Mesenchymal stem cell (in vitro differentiated cells and primary cell): ENCODE measurements at places on chromosomes 2 and 18.

DNA sequence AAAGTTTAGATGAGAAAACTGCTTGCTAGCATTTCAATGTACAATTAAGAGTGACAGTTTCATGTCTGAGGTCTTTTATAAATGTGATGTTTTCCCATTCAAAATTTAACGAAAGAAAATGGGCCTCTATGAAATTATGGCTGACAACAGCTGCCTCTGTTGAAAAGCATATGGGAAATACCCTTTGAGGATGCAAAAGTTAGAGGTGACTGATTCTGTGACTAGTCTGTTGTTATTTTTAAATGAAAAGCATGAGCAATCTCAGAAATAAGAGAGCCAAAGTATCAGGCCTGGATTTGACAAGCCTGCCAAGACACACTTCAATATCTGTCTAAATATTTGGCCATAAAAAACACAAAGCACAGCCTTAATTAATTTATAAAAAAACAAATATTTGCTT, 580.8 kb downstream of the ERBB4 start:
- DNase-seq, result no peak

DNA sequence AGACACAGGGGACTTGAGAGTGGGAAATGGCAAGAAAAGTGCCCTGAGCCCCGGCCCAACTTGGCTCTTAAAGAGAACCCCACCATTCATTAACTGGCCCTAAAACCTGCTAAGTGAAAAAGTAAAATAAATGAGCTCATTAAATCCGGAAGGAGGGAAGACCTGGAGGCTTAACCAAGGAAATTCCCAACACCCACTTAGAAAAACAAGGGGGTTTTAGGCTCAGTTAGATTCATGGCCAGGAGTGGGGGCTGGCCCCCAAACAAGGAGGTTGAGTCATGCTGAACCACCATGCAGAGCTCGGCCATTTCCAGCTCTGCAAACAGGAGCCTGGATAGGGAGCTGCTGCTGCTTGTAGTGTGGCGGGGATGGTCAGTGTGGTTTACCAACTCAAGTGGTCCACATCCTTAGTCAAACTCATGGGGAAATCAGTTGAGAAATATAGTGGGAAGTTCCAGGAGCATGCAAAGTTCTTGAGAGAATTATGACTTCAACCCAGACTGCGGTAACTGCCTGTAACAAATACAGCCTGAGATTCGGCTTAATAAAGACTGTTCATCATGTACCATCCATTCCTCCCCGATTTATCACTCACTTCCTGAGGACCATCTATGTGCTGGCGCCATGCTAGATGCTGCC, 39.7 kb upstream of the MRPL19 start:
- DNase-seq, result peak; percentile 98

DNA sequence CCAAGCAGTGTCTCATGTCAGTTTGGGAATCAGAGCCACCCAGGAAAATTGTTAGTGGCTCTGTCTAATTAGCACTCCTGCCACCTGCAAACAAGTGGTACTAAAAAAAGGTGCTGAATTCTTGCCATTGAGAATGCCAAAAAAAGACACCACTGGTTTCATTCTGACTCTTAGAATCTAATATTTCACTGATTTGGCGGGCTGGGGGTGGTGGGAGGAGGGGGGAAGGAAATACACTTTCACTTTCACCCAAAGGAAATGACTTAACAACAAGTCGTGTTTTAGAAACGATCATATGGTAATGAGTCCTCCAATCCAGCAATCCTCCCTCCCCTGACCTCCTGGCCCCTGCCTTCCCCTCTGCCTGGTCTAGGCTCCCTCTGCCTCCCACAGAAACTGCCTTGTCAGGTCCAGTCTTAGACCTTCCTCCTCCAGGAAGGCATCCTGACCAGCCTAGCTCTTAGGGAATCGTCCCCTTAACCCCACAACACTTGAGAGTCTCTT, 4.4 kb upstream of the KLHL29 start:
- peak; percentile 22 for DNase-seq

DNA sequence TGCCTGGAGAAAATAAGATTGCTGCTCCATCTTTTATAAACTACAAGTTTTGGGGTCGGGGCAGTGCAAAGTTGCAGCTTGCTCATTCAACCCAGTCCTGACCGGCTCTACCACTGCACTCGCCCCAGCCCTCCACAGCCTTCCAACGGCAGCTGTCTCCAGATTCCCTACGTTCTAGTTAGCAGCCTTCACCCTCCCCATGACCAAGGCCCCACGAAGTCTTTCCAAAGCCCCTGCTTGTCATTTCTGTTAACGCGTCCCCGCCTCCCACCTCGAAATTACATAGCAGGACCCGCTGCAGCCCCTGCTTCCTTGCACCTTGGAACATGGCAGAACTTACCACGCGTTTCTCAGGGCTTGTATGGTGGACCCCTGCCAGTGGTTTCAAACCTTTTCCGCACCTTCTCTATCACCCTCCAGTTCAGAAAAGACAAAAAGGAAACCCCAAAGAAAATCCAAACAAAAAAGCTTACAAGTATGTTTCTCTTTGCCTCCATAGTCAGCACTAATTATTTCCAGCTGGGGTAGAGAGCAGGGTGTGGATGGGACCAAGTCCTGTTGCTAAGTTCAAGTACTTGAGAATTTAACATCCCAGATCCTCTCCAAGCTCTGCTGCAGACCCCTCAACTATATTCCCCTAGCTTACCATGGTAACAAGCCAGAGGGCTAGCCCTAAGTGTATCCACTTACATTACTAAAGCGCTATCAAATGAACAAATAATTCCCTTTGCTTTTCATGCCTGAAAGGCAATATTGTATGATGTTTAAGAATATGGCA, 161.5 kb downstream of the TGIF1 start:
- no peak for DNase-seq

DNA sequence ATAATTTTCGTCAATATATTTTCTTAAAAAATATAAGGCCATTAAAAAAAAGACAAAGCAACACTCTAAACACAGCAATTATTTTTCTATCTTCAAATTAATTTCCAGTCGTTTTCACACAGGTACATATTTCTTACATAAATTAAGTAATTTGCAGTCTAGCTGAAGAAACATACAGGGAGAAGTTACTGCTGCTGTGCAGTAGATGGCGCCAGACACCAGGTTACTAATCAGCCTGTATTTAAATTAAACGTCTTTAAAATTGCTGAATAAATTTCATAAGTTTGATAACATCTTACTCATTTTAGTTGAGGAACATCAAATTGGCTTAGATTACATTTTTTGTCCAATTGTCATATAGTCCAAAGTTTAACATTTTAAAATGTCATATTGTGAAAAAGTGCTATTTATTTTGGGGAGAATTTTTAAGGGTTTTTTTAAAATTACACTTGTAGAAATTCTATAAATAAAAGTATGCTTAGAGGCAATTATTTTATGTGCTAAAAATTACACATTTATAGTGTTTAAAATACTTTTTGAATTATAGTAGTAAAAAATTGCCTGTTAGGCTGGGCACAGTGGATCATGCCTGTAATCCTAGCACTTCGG, 88.4 kb downstream of the PMAIP1 start:
- peak; percentile 50 for DNase-seq

- no peak for DNase-seq
Measured at GRCh38 chr18:75112186-75113096, 96.5 kb downstream of the PTGR3 start.

DNA sequence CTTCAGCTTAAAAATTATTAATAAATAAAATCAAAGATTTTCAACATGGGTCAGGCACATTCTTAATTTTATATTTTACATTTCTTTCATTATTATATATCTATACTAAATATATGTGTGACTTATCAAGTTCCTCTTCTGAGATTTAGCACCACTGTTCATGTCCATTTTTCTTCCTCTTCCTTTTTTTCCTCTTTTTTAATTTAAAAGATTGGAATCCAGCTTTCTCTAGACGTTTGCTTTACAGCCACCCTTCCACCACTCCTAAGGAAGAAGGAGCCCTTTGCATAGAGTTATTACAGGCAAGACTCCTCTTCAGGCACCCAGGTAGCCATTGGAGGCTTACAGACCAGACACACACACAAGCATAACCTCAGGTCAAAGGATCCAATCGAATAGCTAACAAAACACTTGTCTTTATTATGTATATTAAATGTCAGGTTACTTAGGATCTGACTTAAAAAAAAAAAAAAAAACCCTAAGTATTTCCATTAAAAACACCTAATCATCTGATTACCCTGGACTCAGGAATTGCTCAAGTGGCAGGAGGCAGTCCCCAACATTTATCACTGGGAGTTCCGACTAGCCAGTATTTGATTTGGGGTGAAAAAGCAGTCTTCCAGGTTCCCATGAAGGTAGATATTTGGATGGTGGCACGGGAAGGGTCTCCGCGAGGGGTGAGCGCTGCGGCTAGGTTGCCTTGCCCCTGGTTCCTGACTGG, 2.4 kb upstream of the ZEB2 start:
- no peak for DNase-seq

GRCh38 chr18:10006311-10006893, 92.6 kb downstream of the VAPA start:
- peak; percentile 42 for DNase-seq

DNA sequence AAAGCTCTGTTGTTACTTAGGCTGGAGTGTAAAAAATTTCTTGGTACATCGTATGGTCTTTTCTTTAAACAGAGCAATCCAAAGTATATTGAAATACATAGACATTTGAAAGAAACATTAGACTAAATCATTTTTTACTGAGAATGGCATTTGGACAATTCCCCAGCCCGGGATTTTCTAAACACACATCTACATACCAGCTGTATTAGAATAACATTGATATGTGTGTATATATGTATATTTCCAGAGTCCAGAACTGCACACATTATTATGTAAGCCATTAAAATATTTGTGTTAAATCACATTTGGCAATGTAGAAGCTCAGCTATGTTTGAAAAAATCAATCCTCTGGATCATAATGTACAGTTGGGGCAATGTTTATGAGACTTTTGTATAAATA, 1853.6 kb upstream of the LRRTM1 start:
- no peak for DNase-seq

DNA sequence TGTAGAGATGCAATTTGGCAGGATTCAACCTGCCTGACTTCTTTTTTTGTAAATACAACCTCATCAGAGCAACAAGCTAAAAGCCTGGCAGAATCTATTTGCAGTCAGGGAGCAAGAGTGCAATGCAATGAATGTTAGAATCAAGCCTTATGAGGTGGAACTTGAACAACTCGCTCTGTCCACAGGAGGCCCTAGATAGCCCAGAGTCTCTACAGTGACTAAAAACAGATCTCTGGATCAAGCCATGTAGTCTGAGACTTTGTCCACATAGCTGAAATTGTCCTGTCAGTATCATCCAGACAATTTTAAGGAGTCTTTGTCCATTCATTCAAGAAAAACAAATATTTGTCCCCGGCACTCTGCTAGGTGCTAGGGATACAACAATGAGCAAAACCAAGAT, 32.0 kb upstream of the CDK5R2 start:
- DNase-seq, result no peak

GRCh38 chr18:50627594-50628532, 68.0 kb downstream of the MAPK4 start:
- DNase-seq, result no peak

GRCh38 chr2:176692533-176692932, 423.3 kb downstream of the MTX2 start:
- DNase-seq, result no peak

DNA sequence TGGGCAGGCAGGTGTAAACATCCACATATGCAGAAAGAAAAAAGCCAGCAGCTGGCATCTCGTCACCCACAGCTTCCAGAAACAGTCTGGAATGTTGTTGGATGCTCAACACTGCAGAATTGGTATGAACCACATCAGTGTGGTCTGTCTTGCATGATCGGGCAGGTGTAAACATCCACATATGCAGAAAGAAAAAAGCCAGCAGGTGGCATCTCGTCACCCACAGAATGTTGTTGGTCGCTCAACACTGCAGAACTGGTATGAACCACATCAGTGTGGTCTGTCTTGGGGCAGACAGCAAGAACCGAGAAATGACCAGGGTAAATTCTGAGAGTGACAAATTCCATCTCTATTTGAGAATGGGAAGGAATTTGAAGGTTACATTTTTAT, 39.6 kb downstream of the DOCK10 start:
- DNase-seq, result no peak

DNA sequence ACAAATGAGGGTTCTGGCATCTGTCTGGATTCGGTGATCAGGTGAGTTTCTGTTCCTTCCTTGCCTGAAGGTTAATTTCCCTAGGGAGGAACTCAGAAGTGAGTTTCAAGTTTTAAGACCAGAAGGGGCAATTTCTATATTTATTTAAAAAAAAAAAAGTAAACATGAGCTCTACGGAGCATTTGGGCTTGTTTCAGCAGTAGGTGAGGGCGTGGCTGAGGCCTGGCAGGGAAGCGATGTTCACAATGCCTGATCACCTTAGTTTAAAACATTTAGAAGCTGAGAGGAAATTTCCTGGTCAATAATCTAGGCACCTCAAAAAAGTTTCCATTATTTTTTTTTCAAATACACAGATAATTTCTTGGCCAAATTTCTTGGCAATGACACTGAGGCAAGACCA, 629.1 kb downstream of the DPP10 start:
- no peak for DNase-seq

- peak; percentile 49 for DNase-seq
Measured at GRCh38 chr2:128380961-128381938, 62.6 kb upstream of the HS6ST1 start.

- no peak for DNase-seq
Measured at GRCh38 chr2:263022-263738, 652 bp downstream of the SH3YL1 start.

DNA sequence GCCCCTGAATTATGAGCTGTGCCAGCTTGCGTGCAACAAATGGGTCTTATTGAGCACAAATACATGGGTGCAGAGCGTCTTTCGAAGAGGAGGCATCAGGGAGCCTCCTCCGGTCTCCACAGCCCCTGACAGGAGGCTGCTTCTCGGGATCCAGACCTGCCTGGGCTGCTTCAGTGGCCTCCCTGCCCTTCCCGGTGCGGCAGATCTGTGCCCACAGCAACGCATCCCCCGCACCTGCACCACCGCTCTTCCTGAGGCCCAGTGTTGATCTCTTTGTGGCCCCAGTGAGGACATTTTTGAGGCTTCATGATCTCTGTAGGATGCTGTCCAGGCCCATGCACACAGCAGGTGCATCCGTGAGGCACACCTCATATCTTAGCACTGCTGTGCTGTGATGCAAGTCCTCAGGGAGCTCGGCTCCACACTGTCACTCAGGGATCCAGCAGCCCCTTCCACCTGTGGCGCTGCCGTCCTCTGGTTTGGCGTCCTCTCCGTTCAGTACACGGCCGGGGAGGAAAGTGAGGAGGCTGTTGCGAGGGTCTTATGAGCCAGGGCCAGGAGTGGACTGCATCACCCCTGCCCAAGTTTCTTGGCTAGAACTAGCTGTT, 17.4 kb downstream of the RTP5 start:
- no peak for DNase-seq

GRCh38 chr2:50014168-50014567, 859.9 kb upstream of the FSHR start:
- DNase-seq, result no peak

DNA sequence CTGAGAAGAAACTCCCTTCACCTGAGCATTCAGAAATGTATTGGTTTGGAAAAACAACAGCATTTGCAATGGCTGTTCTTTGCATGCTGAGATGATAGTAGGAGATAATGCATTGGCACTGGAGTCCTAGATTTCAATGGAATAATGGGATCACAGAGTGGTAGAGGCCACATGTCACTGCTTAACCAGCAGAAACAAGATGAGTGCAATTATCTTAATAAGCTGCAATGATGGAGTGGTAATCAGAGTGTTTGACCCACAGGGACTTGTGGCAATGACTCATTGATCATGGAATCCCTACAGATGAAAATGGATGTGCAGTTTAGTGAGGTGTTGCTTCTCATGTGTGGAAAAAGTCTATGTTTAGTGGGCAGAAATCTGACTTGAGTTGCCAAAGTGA, 218.8 kb upstream of the ZEB2 start:
- no peak for DNase-seq

- DNase-seq, result no peak
Measured at GRCh38 chr18:72456802-72457201, 87.3 kb downstream of the CBLN2 start.
